ENCODE measurements at places on chromosomes 5 and 9.

- peak overlapping the region; percentile 30 for H3K27ac ChIP-seq
- peaks cover 66% of the 10 kb centered on the region for H3K4me1 ChIP-seq
- no peaks in the 10 kb centered on the region for H3K27me3 ChIP-seq
- H3K4me3 ChIP-seq = peak overlapping the region; percentile 99
- no peak for DNase-seq
Observed at GRCh38 chr5:179621551-179622214, 1.8 kb downstream of the HNRNPH1 start.

- H3K4me1 ChIP-seq = peaks cover 31% of the 10 kb centered on the region
- H3K27me3 ChIP-seq = peaks cover 4% of the 10 kb centered on the region
- no peak for DNase-seq
- H3K4me3 ChIP-seq = peak overlapping the region; percentile 93
Observed at GRCh38 chr9:132078699-132079356, 839 bp downstream of the MED27 start.

DNA sequence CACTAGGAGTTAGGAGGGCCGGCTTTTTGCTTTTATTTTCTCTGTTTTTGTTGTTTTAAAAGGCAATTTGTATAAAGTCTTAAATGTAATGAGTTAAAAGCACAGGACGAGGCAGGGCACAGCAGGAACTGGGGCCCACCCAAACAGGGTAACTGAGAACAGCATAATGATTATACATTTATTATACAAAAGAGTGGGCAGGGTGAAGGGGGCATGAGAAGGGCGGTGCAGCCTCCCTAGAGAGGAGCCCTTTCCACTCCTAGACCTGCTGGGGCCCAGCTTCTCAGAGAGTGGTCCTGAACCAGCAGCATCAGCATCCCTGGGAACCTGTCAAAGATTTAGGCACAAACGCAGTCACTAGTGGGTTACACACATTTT is 438.0 kb downstream of the AGTPBP1 start:
- no peak overlapping the region for H3K27ac ChIP-seq
- H3K4me3 ChIP-seq = no peak overlapping the region
- no peak for DNase-seq
- peaks cover 9% of the 10 kb centered on the region for H3K27me3 ChIP-seq
- H3K36me3 ChIP-seq = no peaks in the 10 kb centered on the region

DNA sequence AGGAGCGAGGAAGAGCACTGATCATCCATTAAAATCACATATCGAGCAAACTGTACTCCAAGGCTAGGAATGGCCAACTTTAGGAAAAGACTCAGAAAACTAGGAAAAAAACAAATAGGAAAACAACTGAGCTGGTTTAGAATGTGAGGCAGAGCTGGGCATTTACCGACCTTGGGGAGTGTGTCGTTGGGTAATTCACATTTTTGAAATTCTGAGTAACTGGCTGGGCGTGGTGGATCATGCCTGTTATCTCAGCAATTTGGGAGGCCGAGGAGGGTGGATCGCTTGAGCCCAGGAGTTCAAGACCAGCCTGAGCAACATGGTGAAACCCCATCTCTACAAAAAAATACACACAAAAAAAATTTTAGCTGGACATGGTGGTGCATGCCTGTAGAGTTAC is 70.1 kb downstream of the ZFAND5 start:
- peak; percentile 44 for DNase-seq
- H3K27ac ChIP-seq = no peak overlapping the region
- 0 out of 3 replicates have a peak, but pooled peaks cover 4% of the 10 kb centered on the region for H3K27me3 ChIP-seq
- H3K4me3 ChIP-seq = no peak overlapping the region
- H3K36me3 ChIP-seq = no peaks in the 10 kb centered on the region
- H3K4me1 ChIP-seq = peaks cover 12% of the 10 kb centered on the region

GRCh38 chr5:133828722-133829121 is 139.7 kb downstream of the C5orf15 start:
- H3K4me1 ChIP-seq = peaks cover 9% of the 10 kb centered on the region
- DNase-seq = no peak
- H3K36me3 ChIP-seq = no peaks in the 10 kb centered on the region
- H3K4me3 ChIP-seq = no peak overlapping the region
- H3K27me3 ChIP-seq = no peaks in the 10 kb centered on the region

GRCh38 chr9:34559624-34560455 is 29.7 kb downstream of the CNTFR start:
- DNase-seq = peak; percentile 21
- peaks cover 50% of the 10 kb centered on the region for H3K27me3 ChIP-seq
- peak overlapping the region; percentile 40 for H3K4me3 ChIP-seq
- no peaks in the 10 kb centered on the region for H3K36me3 ChIP-seq

GRCh38 chr5:60447488-60447920 is 252.5 kb downstream of the DEPDC1B start:
- H3K36me3 ChIP-seq = no peaks in the 10 kb centered on the region
- no peaks in the 10 kb centered on the region for H3K27me3 ChIP-seq

- no peak overlapping the region for H3K27ac ChIP-seq
- no peaks in the 10 kb centered on the region for H3K27me3 ChIP-seq
- H3K36me3 ChIP-seq = no peaks in the 10 kb centered on the region
- DNase-seq = no peak
- no peak overlapping the region for H3K4me3 ChIP-seq
Observed at GRCh38 chr5:147061431-147061830, 173.4 kb upstream of the STK32A start.

DNA sequence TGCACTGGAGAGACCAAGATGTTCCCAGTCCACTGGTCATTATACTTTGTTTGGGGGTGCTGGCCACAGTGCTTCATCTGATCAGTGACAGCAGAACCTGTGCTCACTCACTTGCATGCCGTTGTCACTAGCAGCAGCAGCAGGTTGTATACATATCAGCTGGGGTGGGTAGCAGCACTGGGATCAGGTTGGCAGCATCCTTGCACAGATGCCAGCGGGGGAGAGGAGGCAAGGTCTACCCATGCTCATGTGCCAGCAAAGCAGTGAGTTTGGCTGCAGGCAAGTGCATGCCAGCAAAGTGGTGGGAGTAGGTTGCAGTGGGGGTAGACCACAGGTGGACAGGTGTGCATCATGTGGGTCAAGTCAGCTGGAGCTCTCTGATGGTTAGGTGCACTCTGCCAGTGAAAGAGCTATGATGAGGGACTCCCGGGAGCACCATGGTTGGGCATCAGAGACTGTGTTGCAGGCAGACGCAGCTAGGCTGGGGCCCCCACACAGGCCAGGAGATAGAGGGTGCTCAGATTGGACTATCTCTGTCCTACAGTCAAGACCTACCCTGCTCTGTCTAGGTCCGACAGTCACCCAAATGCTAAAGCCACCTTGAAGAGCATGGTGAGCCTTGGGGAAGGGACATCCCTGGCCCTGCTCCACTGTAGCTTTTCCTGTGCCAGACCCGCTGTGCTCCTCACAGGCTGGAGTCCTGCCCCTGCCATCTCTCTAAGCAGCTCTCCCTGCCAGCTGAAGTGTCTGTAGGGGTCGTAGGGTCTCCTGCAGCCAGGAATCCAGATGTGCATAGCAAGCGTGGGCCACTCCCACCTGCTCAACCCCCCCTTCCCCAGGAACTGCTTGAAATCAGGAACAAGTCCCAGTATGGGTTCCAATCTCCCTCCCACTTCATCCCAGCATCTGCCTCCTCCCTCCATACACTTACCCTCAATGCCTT is 119.8 kb downstream of the RNF180 start:
- H3K4me1 ChIP-seq = no peaks in the 10 kb centered on the region
- no peak overlapping the region for H3K4me3 ChIP-seq
- no peaks in the 10 kb centered on the region for H3K27me3 ChIP-seq
- no peak overlapping the region for H3K27ac ChIP-seq
- H3K36me3 ChIP-seq = no peaks in the 10 kb centered on the region

GRCh38 chr9:135506327-135507103 is 6.0 kb downstream of the MRPS2 start:
- no peak overlapping the region for H3K4me3 ChIP-seq
- H3K27me3 ChIP-seq = peaks cover 12% of the 10 kb centered on the region
- DNase-seq = no peak
- peaks cover 30% of the 10 kb centered on the region for H3K4me1 ChIP-seq
- H3K27ac ChIP-seq = no peak overlapping the region

- no peaks in the 10 kb centered on the region for H3K27me3 ChIP-seq
- peaks cover 70% of the 10 kb centered on the region for H3K4me1 ChIP-seq
- no peaks in the 10 kb centered on the region for H3K36me3 ChIP-seq
- H3K4me3 ChIP-seq = no peak overlapping the region
- DNase-seq = no peak
Observed at GRCh38 chr5:69498384-69498783, 5.8 kb downstream of the OCLN start.

GRCh38 chr9:122095010-122095767 is 2.1 kb upstream of the TTLL11 start:
- 0 out of 2 replicates have a peak overlapping the region, but pooled peaks have one; percentile 13 for H3K4me3 ChIP-seq
- peak; percentile 48 for DNase-seq
- H3K4me1 ChIP-seq = peaks cover 49% of the 10 kb centered on the region
- no peak overlapping the region for H3K27ac ChIP-seq

- DNase-seq = no peak
- no peaks in the 10 kb centered on the region for H3K27me3 ChIP-seq
- no peaks in the 10 kb centered on the region for H3K4me1 ChIP-seq
- no peak overlapping the region for H3K27ac ChIP-seq
- no peak overlapping the region for H3K4me3 ChIP-seq
Observed at GRCh38 chr9:102101723-102102122, 363.3 kb upstream of the GRIN3A start.

DNA sequence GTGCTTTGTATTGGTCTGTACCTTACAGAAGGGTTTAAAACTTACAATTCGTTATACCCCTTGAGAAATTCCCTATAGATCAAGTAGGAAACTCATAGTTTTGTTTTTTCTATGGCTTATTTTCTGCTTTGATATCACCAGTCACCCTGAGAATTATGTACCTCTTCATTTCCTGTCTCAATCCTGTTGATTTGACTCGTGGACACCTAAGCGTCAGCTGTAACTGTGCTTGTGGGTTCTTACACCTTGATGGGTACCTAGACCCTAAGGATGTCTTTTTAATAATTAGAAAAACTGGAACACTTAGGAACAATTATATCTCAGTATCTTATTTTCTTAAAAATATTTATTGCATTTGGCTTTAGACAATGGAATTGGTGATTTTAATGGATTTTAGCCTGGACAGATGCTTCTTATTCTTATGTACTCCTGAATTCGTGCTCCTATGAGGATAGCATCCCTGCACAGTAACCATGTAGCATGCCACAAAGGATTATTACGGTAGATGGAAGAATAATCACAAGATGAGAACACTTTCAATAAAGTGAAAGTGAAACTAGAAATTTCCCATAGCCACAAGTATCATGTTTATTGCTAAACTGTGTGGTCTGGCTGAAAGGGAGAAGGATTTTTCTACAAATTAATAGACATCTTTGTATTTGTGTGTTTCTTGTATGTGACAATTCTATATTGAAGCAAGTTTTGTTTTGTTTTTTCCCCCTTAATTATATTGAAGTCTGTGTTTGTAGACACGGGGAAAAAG is 1920.3 kb upstream of the WWC1 start:
- no peaks in the 10 kb centered on the region for H3K4me1 ChIP-seq
- no peaks in the 10 kb centered on the region for H3K27me3 ChIP-seq
- DNase-seq = no peak
- no peak overlapping the region for H3K27ac ChIP-seq
- no peak overlapping the region for H3K4me3 ChIP-seq

DNA sequence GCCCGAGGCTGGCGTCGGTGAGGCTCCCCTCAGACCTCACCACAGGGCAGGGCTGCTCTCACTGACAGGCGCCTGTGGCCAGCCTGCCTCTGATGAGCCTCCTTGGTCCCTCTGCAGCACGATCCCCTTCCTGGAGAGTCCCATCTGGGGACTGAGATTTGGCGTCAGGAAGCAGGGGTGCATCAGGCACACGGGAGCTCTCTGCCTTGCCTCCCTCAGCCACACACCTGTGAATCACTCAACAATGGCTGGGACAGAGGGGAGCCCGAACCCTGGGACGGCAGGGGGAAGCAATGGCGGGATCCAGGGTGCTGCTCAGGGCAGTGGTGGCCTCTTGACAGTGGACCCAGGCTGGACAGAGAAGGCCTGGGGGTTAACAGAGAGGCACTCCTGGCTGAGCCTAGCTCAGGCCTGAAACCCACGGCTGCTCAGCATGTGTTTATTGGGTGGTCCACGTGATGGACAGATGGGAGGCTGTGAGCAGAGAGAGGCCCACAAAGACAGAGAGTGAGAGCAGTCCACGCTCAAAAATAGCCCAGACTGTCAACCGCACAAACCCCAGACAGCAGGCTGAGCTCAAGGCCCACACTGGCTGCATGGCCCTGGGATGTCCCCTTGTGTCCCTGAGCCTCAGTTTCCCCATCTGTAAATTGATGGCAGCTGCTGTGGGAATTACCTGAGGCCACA is 11.9 kb downstream of the RASGEF1C start:
- H3K27ac ChIP-seq = no peak overlapping the region
- H3K4me1 ChIP-seq = peaks cover 10% of the 10 kb centered on the region
- DNase-seq = no peak
- no peaks in the 10 kb centered on the region for H3K27me3 ChIP-seq

- no peak overlapping the region for H3K4me3 ChIP-seq
- no peaks in the 10 kb centered on the region for H3K36me3 ChIP-seq
- H3K27me3 ChIP-seq = no peaks in the 10 kb centered on the region
Observed at GRCh38 chr5:81420039-81420667, 26.2 kb upstream of the ACOT12 start.

- no peaks in the 10 kb centered on the region for H3K36me3 ChIP-seq
- DNase-seq = no peak
- no peaks in the 10 kb centered on the region for H3K4me1 ChIP-seq
- no peaks in the 10 kb centered on the region for H3K27me3 ChIP-seq
- H3K4me3 ChIP-seq = no peak overlapping the region
Observed at GRCh38 chr5:62182802-62183201, 123.2 kb upstream of the KIF2A start.

- DNase-seq = no peak
- no peaks in the 10 kb centered on the region for H3K4me1 ChIP-seq
- H3K36me3 ChIP-seq = no peaks in the 10 kb centered on the region
- no peak overlapping the region for H3K4me3 ChIP-seq
Observed at GRCh38 chr5:99600952-99601351, 672.1 kb upstream of the CHD1 start.

DNA sequence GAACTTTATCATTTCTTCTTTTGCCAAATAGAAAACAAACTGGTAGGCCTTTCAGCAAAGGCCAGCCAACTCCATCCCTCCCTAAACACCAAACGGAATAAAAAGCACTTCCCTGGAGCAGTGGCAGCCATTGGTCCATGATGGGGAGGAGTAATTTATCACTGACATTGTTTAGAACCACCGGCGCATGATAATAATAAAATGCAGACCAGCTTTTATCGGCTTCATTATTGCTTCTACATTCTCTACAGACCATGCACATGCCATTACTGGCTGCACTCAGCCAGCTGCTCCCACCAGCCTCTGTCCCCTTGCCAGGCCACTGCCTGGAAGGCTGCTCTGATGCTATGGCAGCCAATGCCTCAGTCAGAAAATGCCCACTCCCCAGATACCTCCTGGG is 45.9 kb downstream of the ABCA1 start:
- DNase-seq = no peak
- H3K36me3 ChIP-seq = peaks cover 75% of the 10 kb centered on the region
- H3K27ac ChIP-seq = no peak overlapping the region
- H3K4me1 ChIP-seq = peaks cover 88% of the 10 kb centered on the region
- H3K27me3 ChIP-seq = no peaks in the 10 kb centered on the region
